ENCODE measurements at places on chromosomes 3 and 15. TPM values are rescaled to one million over a fixed set of nuclear protein-coding genes. Genes with fewer than 3 reads are reported as not detected.

Gene AP3B2
- 0.23 TPM for total RNA-seq

Gene SCN11A
- not detected for total RNA-seq

Gene ABHD10
- total RNA-seq = 63.6 TPM

Gene OR4F6
- not detected for total RNA-seq

Gene GOLGA6D
- not detected for total RNA-seq

Gene MITF
- total RNA-seq = 3.6 TPM

Gene NBEAL2
- total RNA-seq = 1.8 TPM

Gene NR1I2
- total RNA-seq = not detected

Gene MORC1
- total RNA-seq = not detected

Gene TRIM71
- not detected for total RNA-seq

Gene ALS2CL
- 0.30 TPM for total RNA-seq

Gene PRTG
- 1.2 TPM for total RNA-seq

Gene SKOR1
- 0.09 TPM for total RNA-seq

Gene CFAP92
- total RNA-seq = 0.05 TPM

Gene STXBP5L
- total RNA-seq = 2.7 TPM

Gene CYP1A2
- not detected for total RNA-seq

Gene GPR149
- not detected for total RNA-seq

Gene SPATA12
- not detected for total RNA-seq

Gene UMPS
- total RNA-seq = 31.9 TPM

Gene SPATA16
- total RNA-seq = not detected

Gene RLBP1
- total RNA-seq = not detected

Gene C3orf49
- total RNA-seq = not detected

Gene LRRC34
- total RNA-seq = 1.8 TPM

Gene USP50
- total RNA-seq = not detected

Gene IL5RA
- total RNA-seq = not detected

Gene GABRR3
- total RNA-seq = not detected

Gene ATP6V1A
- 123 TPM for total RNA-seq
